ENCODE measurements at places on chromosomes 2 and 18.
A peak's percentile ranks its signal among the peaks of the same experiment; 100 is the strongest.

GRCh38 chr18:74493689-74494088, 2.5 kb upstream of the CNDP2 start:
- peaks cover 10% of the 10 kb centered on the region for H3K36me3 ChIP-seq
- no peaks in the 10 kb centered on the region for H3K27me3 ChIP-seq
- no peak overlapping the region for H3K4me3 ChIP-seq
- peaks cover 27% of the 10 kb centered on the region for H3K4me1 ChIP-seq

DNA sequence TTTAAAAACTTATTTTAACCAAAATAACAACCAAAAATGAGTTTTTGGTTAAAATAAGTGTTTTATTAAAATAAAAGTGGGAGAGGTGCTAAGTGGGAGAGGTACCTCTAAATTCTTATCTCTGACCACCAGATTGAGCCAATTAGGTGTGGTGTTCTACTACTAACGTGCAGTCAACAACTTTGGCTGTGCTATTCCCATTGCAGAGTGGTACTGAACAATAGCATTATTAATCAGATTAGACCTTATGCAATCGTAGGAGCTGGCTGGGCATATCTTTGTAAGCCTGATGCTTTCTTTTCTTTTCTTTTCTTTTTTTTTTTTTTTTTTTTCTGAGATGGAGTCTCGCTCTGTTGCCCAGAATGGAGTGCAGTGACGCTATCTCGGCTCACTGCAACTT, 38.9 kb downstream of the RAB27B start:
- H3K36me3 ChIP-seq: no peaks in the 10 kb centered on the region
- no peaks in the 10 kb centered on the region for H3K27me3 ChIP-seq
- H3K27ac ChIP-seq: no peak overlapping the region
- no peak overlapping the region for H3K4me3 ChIP-seq
- no peaks in the 10 kb centered on the region for H3K4me1 ChIP-seq

DNA sequence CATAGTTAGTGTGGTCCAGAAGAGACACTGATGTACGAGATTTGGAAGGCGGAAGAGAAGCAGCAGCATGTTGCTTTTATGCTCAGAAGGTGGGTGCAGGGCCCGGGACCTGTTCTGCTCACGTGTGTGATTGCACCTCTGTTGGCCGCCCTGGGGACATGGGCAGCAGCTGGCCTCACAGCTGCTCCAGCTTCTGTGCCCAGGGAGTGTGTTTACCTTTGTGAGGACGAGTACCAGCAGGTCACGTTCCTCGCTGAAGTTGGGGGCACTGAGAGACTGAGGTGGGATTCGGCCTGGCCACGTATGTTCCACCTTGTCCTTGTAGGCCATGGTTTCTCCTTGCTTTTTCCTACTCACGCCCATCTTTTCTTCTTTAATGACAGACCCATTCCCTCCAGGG, 86.3 kb downstream of the PMAIP1 start:
- no peak overlapping the region for H3K4me3 ChIP-seq
- no peaks in the 10 kb centered on the region for H3K4me1 ChIP-seq
- no peak overlapping the region for H3K27ac ChIP-seq
- no peak for DNase-seq

GRCh38 chr2:227862227-227862740, 9.1 kb upstream of the DAW1 start:
- DNase-seq: no peak
- no peaks in the 10 kb centered on the region for H3K36me3 ChIP-seq
- H3K4me3 ChIP-seq: no peak overlapping the region
- no peak overlapping the region for H3K27ac ChIP-seq

DNA sequence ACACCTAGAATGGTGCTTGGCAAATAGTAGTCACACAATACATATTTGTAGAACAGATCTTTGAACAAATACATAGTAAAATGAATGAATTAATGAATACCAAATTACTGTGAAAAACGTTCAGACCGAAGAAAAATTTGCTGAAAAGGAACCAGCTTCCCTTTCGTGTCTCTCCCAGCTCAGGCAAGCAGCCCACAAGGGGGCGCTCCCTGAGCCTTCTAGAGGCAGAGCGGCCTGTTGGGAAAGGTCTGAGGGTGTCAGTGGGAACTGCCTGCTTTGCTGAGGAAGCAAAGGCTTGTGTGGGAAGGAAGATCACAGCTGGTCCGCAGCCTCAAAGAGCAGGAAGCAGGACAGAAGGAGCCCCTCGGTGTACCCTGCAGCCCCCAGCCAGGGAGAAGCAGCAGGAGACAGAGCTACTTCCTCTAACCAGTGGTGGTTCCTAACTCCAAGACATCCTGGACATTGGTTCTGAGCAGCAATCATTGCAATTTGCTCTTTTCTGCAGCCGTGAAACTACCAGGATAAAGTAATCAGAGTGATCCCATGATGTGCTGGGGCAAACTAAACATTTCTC, 231.1 kb downstream of the ANKRD30B start:
- H3K27me3 ChIP-seq: peaks cover 33% of the 10 kb centered on the region
- no peak overlapping the region for H3K4me3 ChIP-seq
- no peaks in the 10 kb centered on the region for H3K36me3 ChIP-seq

- peaks cover 4% of the 10 kb centered on the region for H3K27me3 ChIP-seq
- H3K36me3 ChIP-seq: no peaks in the 10 kb centered on the region
- DNase-seq: no peak
Observed at GRCh38 chr18:25732862-25733261, 357.6 kb downstream of the SS18 start.

- H3K4me3 ChIP-seq: no peak overlapping the region
- H3K36me3 ChIP-seq: no peaks in the 10 kb centered on the region
- no peaks in the 10 kb centered on the region for H3K4me1 ChIP-seq
- no peak overlapping the region for H3K27ac ChIP-seq
- H3K27me3 ChIP-seq: no peaks in the 10 kb centered on the region
- no peak for DNase-seq
Observed at GRCh38 chr2:214246417-214246816, 164.4 kb upstream of the VWC2L start.

DNA sequence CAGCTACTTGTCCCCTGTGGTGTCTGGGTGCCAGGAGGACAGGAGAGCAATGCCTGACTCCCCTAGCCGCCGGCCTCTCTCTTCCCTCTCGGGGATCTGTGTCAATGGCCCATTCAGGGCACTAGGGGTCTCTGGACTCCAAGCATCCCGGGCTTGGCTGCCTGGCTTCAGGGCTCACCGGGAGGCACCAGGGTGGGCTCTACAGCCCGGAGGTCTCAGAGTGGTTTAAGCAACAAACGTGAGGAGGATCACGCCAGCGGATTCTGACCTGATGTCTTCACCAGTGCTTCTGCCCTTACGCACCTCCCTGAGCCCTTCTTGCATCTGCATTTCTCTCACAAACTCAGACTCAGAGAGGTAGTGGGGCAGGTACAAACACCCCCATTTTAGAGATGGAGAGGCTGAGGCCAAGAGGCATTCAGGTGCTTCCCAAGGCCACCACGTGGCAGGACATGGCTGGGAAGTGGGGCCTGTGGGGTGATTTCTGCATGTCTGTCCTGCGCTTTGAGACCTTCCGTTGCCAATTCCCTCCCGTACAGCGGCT, 243.0 kb downstream of the CELF4 start:
- no peak overlapping the region for H3K4me3 ChIP-seq
- no peak overlapping the region for H3K27ac ChIP-seq
- H3K27me3 ChIP-seq: peaks cover 31% of the 10 kb centered on the region
- no peaks in the 10 kb centered on the region for H3K36me3 ChIP-seq

DNA sequence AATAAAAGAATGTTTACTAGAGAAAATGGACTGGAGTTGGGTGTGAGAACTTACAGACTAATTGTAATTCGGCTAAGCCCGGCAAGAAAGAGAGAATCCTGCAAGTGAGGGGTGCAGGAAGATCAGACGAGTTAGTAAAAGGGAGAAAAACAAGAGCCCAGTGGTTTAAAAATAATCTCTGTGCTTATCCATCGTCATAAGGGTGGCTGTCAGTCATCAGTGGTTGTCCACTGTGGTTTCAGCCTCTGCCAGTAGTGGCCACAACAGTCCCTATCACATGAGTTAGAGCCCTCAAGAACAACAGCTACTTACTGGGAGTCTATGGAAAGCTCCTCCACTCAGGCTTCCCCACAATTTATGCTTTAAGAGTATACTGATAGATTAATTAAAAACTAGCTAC, 239.8 kb downstream of the SETBP1 start:
- DNase-seq: no peak
- H3K27ac ChIP-seq: no peak overlapping the region
- no peak overlapping the region for H3K4me3 ChIP-seq

DNA sequence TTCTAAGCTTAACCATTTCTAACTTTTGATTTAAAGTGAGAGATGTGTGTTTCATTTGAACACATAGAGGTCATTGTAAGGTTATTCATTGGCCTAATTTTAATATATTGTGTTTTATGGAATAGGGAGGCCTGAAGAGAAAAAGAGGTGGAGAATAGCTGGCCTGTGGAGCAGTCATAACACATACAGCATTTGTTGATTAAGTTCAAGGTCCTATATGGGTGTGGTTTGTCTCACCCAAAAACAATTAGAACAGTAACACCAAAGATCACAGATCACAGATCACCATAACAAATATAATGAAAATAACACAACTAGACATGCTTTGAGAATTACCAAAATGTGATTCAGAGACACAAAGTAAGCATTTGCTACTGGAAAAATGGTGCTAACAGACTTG, 252.4 kb upstream of the SPOPL start:
- no peaks in the 10 kb centered on the region for H3K4me1 ChIP-seq
- H3K4me3 ChIP-seq: no peak overlapping the region
- H3K27ac ChIP-seq: no peak overlapping the region
- DNase-seq: no peak
- H3K36me3 ChIP-seq: no peaks in the 10 kb centered on the region

DNA sequence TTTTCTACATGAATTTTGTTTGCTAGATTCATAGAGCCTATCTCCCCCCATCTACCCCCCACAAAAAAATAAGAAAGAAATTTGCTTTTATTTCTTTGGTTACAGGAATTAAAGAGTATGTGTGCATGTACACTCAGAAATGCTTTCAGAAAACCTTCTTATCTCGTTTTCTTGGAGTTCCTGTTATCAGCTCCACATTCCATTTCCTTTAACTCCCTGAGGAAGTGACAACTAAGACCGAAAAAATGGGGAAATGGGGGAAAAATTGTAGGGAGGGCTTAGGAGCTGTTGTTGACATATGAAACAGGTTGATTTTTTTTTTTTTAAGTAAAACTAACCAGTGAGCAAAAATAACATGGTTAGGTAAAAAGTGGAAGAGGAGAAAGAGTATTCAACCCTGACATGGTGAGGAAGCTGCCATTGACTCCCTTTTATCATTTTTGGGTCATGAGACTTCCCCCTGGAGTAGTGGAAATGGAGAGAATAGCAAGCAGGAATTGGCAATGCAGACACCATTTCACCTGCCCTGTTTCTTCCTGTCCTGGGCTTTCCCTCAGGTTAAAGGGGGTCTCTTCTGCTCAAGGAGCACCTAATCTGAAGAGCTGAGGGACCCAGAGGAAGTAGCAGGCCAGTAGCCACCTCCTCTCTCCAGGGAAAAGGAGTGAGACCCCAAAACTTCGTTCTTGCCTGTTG, 93.5 kb downstream of the OSBPL6 start:
- no peaks in the 10 kb centered on the region for H3K36me3 ChIP-seq
- no peaks in the 10 kb centered on the region for H3K4me1 ChIP-seq
- DNase-seq: no peak
- no peak overlapping the region for H3K4me3 ChIP-seq
- H3K27ac ChIP-seq: no peak overlapping the region

DNA sequence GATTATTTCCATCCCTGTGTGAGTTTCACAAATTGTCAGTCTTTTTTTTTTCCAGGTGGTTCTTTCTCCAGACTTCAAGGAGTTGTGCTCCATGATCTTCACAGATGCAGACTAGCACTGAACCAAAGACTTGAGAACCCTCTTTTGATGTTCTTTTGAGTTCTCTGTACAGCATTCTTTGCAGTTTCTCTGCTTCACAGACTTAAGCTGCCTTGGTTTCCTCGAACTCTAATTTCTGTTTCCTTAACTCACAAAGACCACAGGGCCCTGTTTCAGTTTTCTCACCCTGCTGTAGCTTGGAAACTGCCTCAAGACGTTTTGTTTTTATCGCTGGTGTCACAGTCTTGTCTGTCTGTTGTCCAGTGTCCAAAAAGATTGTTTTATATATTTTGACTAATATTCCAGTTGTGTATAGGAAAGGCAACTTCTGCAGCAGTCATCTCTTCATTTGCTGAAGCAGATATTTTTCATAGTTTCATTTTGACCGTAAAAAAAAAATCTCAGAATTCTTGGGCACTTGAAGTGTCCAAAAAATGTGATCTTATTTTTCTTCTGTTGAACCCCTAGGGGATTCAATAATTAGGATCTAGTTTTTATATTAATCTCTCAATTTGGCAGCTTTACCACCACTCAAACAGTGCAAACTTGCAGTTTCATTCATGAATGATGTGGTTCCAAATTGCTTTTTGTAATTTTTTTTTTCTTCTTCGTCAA, 97.0 kb upstream of the MC4R start:
- no peaks in the 10 kb centered on the region for H3K27me3 ChIP-seq
- H3K4me1 ChIP-seq: no peaks in the 10 kb centered on the region
- no peak overlapping the region for H3K27ac ChIP-seq
- no peak overlapping the region for H3K4me3 ChIP-seq
- DNase-seq: no peak

DNA sequence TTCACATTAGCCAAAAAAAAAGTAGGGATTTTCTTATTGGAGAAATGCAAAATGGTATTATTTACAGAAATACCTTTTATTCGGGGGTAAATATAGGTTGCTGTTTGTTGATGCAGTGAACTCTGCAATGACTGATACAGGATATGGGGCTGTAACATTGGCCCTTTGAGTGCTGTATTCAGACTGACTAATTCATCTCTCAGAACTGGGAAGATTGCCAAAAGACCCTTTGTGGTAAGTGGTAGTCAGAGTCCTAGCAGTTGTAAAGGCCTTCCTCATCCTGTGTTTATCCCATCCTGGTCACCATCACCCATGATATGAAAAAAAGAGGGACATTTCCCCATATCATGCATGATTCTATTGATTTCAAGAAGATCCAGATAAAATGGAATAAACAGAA, 14.0 kb upstream of the DCC start:
- H3K4me1 ChIP-seq: no peaks in the 10 kb centered on the region
- DNase-seq: no peak
- H3K27me3 ChIP-seq: no peaks in the 10 kb centered on the region

DNA sequence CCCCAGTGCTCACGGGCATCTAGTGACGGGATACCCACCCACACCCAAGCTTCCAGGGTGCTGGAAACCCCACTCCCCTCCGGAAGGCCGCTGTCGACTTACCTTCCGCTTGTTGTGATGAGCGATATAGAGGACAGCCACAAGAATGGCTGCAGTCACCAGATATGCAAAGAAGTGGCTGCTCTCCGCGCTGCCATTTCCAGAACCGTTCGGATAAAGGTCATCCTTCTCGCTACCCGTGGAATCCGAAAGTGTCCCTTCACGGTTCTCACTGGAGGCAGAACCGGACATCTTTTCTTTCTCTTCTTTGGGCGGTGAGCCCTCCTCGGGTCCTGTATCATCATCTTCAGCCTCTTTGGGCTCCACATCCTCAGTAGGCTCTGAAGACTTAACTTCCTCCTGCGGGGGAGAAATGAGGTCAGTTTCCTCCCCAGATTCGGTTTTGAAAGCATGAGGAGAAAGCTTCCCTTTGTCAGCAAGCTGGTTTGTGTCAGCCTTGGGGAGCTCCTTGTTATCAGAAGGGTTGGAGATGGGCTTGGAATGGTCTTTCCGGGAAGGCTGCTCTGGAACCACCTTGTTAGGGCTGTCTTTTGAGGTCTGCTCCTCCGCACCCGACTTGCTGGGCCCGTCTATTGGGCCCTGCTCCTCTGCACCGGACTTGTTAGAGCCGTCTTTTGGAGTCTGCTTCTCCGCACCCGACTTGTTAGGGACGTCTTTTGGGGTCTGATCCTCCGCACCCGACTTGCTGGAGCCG, 1.2 kb downstream of the TGOLN2 start:
- DNase-seq: no peak
- no peaks in the 10 kb centered on the region for H3K27me3 ChIP-seq
- peak overlapping the region; percentile 98 for H3K27ac ChIP-seq

- DNase-seq: no peak
- H3K27me3 ChIP-seq: no peaks in the 10 kb centered on the region
- no peaks in the 10 kb centered on the region for H3K36me3 ChIP-seq
- H3K27ac ChIP-seq: no peak overlapping the region
- H3K4me3 ChIP-seq: no peak overlapping the region
Observed at GRCh38 chr2:137939026-137939425, 25.2 kb upstream of the HNMT start.

Measured in central memory CD8-positive, alpha-beta T cell (primary cell).